ENCODE measurements at places on chromosomes 2 and 18.

GRCh38 chr2:128413718-128414341 is 95.2 kb upstream of the HS6ST1 start:
- DNase-seq = no peak

GRCh38 chr2:165827921-165828276 is 33.9 kb upstream of the GALNT3 start:
- DNase-seq = no peak

GRCh38 chr2:170098626-170099312 is 79.2 kb upstream of the MYO3B start:
- DNase-seq = peak; percentile 4

DNA sequence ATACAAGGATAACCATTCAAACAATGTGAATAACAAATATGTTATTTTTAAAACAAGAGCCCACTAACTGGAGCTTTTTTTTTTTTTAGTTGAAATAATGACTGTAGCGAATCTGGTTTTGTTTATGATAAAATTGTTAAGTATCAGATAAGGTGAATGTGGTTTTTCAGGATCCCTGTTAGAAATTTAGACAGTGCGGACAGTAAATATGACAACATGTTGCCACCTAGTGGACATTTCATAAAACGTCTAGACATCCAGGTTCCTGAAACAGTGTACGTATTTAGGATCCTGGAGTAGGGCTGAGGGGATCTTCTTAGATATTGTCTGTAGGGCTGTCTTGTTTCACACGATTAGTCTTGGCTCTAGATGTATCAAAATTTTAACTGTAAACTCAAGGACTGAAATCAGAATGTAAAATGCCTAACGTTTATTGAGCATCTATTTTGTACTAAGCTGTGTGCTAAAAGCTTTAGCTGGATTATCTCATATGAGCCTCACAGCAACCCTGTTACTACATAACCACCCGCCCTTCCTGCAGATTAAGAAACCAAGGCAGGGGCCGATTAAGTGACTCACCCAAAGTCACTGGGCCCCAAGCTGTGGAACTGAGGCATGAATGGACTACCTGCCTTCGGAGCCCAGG is 23.9 kb upstream of the CCDC68 start:
- DNase-seq = peak; percentile 43

DNA sequence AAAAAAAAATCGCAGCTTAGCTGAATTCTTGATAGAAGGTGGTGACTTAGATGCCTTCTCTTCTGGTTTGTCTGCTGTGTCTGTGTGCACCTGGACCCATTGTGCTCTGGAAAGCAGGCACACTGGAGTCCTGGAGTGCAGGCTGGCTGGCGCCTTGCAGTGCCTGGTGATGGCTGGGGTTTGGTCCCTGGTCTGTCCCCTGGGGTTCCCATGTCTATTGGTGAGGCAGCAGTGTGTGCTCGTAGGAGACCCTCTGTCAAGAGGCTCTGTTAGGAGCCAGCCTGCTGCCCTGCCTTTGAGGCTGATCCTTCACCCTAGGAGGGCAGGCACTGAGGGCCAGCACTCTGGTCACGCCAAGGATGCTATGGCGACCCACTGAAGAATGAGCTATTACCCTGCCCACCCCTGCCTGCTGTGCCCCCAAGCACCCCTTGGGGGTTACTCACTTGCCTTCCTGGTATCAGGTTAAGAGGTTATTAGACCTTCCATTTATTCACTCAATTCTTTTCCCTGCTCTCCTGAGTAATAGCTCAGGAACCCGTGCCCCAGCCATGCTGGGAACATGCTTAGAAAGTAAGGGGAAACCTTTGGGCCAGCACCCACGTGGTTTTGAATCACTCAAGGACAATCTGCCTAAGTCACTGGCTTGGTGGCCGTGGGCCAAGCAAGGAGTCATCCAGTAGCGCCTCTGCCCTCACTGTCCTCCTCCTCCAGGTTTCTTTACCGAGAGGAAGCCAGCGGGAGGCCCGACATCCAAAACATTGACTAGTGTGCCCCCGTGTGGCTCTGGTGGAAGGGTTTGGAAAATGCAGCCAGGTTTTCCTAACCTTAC is 284.5 kb downstream of the PRKCE start:
- peak; percentile 78 for DNase-seq

DNA sequence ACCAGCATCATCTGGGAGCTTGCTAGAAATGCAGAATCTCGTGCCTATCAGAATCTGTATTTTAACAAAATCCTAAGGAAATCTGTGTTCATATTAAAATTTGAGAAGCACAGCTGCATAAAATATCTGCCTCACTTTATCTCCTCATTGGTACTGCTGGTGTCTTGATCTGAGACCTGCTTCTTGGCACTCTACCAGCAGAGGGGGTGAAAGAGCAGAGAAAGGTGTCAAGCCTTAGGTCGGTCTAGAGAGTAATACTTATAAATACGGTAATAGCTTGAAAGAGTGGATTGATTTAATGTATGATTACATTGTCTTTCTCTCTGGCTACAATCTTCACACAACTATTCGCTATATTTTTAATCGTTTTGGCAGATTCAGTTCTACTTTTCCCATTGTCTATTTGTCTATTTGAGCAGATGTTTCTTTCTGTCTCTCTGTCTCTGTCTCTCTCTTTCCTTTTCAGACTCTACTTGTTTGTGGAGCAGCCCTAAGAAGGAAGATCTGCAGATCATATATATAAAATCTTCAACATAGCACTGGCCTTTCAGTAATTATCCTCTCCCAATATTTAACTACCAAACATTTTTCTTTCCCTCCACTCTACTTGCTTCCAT is 1.7 kb upstream of the GCG start:
- peak; percentile 70 for DNase-seq

GRCh38 chr2:3409627-3410170 is 30.2 kb downstream of the TRAPPC12 start:
- no peak for DNase-seq

- no peak for DNase-seq
These were observed 15.4 kb downstream of the GDF7 start for GRCh38 chr2:20682167-20682920.

DNA sequence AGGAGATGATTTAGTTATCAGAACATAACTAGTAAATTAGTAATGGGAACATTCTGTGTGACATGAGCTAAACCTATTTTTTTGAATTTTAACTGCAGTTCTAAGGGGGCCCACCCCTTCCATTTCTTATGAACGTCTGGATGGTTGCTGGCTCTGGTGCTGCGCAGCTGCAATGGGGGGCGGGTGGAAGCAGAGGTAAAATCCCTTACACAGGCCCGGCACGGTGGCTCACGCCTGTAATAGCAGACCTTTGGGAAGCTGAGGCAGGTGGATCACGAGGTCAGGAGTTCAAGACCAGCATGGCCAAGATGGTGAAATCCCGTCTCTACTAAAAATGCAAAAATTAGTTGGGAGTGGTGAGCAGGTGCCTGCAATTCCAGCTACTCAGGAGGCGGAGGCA is 151.5 kb downstream of the GALR1 start:
- no peak for DNase-seq

- peak; percentile 53 for DNase-seq
These were observed 15.0 kb downstream of the KCNJ13 start for GRCh38 chr2:232761301-232761907.

- DNase-seq = peak; percentile 93
These were observed 69.6 kb downstream of the POLR1A start for GRCh38 chr2:86035883-86036668.

- DNase-seq = no peak
These were observed 34.9 kb downstream of the PTCD3 start for GRCh38 chr2:86140969-86141392.

DNA sequence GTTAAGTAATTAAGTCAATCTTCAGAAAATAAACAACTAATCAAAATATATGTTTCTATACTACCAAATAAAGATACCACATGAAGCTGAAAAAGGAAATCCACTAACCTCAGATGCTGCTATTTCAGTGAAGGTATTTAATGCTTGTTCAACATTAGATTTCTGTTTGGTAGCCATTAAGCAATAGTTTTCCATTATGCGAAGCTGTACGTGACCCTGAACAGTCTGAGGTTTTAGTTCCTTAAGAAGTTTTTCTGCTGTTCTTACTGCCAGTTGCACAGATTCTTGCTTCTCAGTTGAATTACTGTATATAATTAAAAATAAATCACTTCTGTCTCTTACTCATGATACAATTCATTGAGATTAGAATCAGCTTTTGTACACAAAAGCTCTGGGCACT is 65.4 kb downstream of the TTC21B start:
- DNase-seq = no peak

GRCh38 chr2:191061381-191061980 is 47.5 kb upstream of the STAT1 start:
- no peak for DNase-seq

- no peak for DNase-seq
These were observed 34.0 kb downstream of the EPAS1 start for GRCh38 chr2:46331109-46331766.

DNA sequence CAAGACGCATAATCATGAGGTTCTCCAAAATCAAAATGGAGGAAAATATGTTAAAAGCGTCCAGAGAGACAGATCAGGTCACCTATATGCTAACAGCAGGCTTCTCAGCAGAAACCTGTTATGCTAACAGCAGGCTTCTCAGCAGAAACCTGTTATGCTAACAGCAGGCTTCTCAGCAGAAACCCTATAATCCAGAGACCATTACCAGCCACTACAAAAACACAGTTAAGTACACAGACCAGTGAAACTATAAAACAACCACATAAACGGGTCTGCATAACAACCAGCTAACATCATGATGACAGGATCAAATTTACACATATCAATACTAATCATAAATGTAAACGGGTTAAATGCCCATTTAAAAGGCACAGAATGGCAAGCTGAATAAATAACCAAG is 1548.4 kb upstream of the TMEFF2 start:
- no peak for DNase-seq

DNA sequence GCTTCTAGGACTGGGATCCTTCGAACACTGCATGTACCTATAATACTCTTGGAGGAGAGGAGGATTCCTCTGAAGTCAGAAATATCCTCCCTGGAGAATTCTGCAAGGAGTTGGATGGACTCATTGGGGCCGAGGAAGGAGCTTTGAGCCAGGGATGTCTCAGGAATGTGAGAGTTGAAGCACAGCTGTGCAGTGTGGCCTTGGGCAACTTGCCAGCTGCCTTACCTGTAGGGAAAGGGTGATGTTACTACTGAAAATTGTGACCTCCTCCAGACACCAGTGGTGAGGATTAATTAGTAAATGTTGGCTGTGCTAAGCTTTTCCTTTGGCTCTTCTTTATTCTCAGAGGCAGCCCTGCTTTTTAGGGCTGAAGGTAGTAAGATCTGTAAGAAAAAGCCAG is 41.4 kb downstream of the FMNL2 start:
- no peak for DNase-seq

GRCh38 chr2:26429779-26430578 is 28.3 kb downstream of the DRC1 start:
- no peak for DNase-seq

GRCh38 chr2:68799140-68800026 is 64.8 kb downstream of the ARHGAP25 start:
- DNase-seq = no peak

DNA sequence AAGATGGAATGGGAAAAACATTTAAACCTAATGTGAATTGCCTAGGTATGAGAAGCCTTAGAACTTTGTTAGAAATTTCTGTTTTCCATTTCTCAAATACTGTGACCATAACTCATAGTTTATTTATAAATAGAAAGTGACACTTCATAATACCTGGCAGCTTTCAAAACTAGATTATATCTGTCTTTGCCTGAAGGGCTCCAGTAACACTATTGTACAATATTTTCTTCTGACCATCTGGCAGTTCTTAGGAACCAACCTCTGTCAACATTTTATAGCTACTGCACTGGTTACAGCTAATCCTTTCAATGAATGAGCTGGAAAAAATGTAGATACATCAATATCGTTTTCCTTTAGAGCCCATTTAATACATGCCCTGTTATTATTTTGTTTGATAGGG is 237.4 kb downstream of the CAMKMT start:
- DNase-seq = peak; percentile 26

- DNase-seq = no peak
These were observed 171.1 kb upstream of the NRP2 start for GRCh38 chr2:205511221-205511620.

GRCh38 chr2:128631698-128632500 is 313.2 kb upstream of the HS6ST1 start:
- no peak for DNase-seq

DNA sequence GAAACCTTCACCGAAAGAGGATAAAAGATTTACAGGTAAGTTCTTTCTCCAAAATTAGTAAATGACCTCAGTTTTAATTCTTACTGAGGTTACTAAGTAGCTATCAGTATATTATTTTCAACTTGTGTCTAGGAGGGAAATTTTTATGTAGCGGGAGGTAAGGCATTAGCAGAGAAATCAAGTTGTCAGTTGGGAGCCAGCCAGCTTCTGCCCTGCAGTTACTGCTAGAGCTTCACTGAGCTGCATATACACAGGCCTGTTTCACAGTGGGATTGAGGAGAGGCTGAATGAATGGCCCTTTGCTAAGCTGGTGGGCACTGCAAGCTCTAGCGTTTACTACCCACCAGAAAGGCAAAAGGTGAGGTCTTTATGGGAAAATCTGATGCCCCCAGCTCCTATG is 105.7 kb downstream of the ACAA2 start:
- no peak for DNase-seq

DNA sequence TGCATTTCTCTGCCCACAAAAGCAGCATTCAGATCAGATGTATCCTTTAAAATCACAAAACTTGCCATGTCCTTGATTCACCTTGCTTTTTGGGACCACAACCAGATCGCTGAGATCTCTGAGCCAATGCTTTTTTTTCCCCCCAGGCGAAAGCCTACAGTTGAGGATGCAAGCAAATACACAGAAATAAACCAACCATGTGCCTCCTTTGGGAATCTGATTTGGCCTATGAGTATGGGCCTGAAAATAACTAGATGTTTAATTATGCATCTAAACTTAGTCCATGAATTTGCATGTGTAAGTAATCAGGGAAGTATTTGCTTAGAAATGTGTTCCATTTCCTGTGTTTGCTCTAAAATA is 49.7 kb upstream of the CDC42EP3 start:
- DNase-seq = no peak

- DNase-seq = no peak
These were observed 451.0 kb upstream of the SALL3 start for GRCh38 chr18:78528411-78529258.

DNA sequence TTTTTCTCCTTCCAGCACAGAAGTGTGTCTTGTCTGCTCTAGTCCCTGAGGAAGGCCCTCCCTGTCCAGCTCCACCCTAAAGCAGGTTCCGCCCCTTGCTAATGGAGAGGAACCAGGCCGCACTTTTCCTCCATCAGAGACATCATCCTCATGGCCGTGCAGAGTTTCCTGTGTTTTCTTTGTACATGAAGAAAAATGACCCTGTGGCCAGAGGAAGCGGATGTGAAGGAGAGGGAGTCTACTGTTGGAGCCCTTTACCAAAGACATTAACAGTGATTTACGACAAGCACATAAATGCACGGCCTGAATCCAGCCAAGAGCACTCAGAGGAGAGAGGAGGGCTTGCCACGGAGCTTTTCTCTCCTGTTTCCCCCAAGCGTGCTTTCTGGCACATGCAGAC is 109.5 kb downstream of the RNF144A start:
- no peak for DNase-seq

- no peak for DNase-seq
These were observed 133.5 kb upstream of the IL1R2 start for GRCh38 chr2:101858246-101858645.

GRCh38 chr18:78794071-78794430 is 185.6 kb upstream of the SALL3 start:
- DNase-seq = no peak

- no peak for DNase-seq
These were observed 239.0 kb downstream of the OSR1 start for GRCh38 chr2:19119326-19120001.

GRCh38 chr2:62302631-62303435 is 106.9 kb downstream of the B3GNT2 start:
- DNase-seq = peak; percentile 48

- DNase-seq = no peak
These were observed 144.2 kb downstream of the SETBP1 start for GRCh38 chr18:44824884-44825283.
